ENCODE measurements at places on chromosomes 1 and 21.

GRCh38 chr1:154852845-154853244 lies 17.2 kb downstream of the KCNN3 start:
- DNase-seq: no peak

DNA sequence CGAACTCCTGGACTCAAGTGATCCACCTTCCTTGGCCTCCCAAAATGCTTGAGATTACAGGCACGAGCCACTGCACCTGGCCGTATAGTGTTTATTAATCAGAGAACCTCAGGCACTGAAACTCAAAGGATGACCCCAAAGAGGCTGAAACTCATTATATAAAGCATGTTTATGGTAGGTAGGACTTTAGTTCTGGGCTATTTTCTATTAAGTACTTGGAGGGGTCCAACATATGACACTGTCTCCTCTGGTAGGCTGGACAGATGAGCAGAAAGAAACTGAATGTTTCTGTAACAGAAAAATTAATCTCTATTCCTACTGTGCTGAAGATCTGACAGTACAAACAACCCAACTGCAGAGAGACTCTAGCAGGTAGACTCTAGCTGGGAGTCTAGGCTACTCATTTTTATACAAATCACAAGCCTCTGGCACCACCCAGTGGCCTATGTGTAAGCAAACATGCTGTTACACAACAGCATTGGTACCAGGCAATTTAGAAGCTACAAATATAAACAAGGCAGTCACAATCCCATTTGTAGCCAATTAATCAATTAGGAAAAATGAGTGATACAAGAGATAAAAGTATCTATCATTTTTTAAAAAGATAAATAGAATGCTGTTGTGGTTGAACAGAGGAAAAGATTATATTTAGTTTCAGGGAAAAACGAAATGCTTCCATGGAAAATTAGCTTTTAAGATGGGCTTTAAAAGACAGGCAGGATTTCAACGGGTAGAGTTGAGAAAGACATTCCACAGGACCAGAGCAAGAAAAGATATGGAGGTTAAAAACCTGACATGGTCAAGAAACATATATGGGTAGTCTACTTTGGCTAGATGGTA lies 10.4 kb downstream of the DCAF8 start:
- peak; percentile 64 for DNase-seq

GRCh38 chr1:2871246-2871815 lies 69.8 kb upstream of the TTC34 start:
- DNase-seq: no peak

DNA sequence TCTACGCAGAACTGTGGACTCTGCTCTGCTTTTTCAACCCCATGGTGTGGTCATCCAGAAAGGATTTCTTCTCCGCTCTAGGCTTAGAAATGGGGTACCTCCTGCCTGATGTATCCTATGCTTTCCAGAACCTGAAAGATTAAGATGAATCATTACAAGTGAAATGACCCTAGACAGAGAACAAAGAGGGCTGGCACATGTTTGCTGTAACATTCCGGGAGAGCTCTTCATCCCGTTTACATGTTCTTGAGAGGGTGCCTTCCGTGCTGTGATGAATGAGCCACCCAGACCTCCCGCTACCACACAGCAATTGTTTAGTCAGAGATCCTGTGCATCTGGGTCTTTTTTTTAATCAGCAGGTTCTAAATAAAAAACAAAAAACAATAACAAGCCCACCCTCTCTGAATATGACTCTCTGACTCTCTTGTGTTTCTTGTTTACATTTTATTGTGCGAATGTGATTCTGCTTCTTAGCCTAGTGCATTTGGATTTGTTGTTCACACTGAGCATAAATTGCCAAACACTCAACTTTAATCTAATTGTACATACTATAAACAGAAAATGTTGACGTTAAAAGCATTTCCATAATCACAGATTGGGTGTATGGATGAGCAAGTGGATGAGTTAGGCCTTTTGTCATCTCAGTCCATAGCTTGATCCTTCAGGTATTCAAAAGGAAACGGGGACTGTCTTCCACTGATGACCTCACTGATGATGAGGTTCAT lies 87.1 kb downstream of the GPR88 start:
- no peak for DNase-seq

GRCh38 chr1:44089371-44090048 lies 29.1 kb upstream of the KLF17 start:
- DNase-seq: no peak

DNA sequence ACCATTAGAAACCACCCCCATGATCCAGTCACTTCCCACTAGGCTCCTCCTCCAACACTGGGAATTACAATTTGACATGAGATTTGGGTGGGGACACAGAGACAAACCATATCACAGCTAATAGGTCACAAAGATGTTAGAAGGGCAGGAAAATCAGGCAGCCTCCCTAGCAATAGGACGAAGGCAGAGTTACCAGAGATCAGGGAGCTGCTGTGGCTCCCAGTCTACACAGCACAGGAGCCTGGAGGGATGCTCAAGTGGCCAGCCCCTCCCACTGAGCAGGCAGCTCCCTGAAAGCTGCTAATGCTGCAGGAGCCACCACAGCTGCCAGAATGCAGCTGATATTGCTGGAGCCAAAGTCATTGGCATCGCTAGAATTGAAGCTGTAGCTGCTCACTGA lies 51.0 kb downstream of the CR1L start:
- no peak for DNase-seq

DNA sequence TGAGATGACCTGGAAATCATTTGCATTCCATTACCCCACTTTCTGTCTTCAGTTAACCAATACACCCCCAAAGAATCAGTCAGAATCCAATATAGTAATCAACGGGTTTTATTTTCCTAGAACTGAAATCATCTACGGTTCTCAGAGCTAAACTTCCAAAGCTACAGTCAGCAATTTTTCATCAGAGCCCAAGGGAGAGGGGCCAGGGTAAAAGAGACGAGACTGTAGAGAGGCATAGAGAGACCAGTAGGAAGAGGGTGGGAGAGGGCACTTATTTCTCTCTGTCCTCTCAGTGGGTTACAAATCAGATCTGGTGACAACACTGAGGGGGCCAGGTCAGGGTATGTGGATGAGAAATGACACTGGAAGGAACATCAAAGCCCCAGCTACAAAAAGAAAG lies 1.1 kb upstream of the MRPL24 start:
- no peak for DNase-seq

- no peak for DNase-seq
These were observed 121.2 kb upstream of the TNR start for GRCh38 chr1:175864625-175865024.

GRCh38 chr1:225440380-225441221 lies 12.8 kb upstream of the LBR start:
- DNase-seq: no peak

GRCh38 chr1:98920441-98921110 lies 84.1 kb downstream of the PLPPR5 start:
- no peak for DNase-seq

- no peak for DNase-seq
These were observed 34.5 kb upstream of the DIPK1A start for GRCh38 chr1:92995441-92996430.

- DNase-seq: no peak
These were observed 243.2 kb upstream of the NR5A2 start for GRCh38 chr1:199784138-199784895.

GRCh38 chr1:21669258-21670058 lies at the start of gene RAP1GAP:
RAP1GAP (minus strand) TSS chr1:21669357; CDS start chr1:21620032, 49,325 bp downstream.
- DNase-seq: peak; percentile 48

DNA sequence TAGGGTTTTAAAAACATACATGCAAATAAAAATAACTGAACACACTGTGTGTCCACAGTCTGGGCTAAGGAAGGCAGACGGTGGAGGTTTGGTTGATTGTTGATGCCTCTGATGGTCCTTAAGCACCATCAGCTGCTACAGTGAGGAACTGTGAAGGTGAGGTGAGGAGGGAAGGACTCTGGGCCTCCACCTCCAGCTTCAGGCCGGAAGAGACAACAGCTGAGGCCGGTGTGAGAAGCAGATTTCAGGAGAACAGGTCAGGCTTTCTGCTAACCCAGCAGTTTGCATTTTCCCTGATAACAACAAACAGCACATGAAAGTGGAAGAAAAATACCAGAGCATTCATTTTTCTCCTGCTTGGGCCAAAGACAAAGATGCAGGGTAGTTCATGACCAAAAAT lies 189.9 kb upstream of the AJAP1 start:
- DNase-seq: no peak

DNA sequence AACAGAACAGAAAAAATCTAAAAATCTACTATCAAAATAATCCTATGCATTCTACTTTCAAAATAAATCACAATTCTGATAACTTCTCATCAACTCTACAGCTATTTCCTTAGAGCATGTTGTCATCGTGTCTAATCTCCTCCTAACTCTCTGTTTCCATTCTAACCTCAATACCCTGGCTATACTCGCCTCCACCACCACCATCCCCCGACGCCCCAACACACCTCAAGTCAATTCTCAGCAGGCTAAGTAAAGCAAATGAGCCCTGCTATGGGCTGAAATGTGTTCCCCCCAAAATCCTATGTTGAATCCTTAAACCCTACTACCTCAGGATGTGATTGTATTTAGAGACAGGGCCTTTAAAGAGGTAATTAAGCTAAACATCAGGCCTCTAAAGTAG lies 34.6 kb downstream of the NRDC start:
- DNase-seq: no peak

- DNase-seq: no peak
These were observed 9.2 kb upstream of the C1orf141 start for GRCh38 chr1:67143966-67144365.

GRCh38 chr1:95232646-95233318 lies 1.2 kb upstream of the RWDD3 start:
- DNase-seq: no peak

GRCh38 chr1:39427912-39428311 lies 63.5 kb upstream of the BMP8A start:
- DNase-seq: no peak

- no peak for DNase-seq
These were observed at the start of gene LIN28A for GRCh38 chr1:26410706-26411623. LIN28A (plus strand) TSS chr1:26410817; CDS start chr1:26410892, 75 bp downstream.

GRCh38 chr21:45022348-45022675 lies 52.1 kb upstream of the ADARB1 start:
- no peak for DNase-seq

- DNase-seq: no peak
These were observed 2.4 kb upstream of the DHDDS start for GRCh38 chr1:26429721-26430120.

DNA sequence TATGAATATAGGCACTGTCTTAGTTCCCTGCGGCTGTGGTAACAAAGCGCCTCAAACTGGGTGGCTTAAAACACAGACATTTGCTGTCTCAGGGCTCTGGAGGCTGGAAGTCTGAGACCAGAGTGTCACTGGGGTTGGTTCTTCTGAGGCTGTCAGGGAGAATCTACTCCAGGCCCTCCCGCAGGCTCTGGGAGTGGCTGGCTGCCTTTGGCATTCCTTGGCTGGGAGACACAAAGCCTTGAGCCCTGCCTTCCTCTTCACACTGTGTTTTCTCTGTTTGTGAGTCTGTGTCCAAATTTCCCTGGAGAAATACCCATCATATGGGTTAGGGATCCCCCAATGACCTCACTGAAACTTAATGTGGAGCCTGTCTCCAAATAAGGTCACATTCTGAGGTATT lies 38.5 kb downstream of the B3GALT5 start:
- DNase-seq: no peak

DNA sequence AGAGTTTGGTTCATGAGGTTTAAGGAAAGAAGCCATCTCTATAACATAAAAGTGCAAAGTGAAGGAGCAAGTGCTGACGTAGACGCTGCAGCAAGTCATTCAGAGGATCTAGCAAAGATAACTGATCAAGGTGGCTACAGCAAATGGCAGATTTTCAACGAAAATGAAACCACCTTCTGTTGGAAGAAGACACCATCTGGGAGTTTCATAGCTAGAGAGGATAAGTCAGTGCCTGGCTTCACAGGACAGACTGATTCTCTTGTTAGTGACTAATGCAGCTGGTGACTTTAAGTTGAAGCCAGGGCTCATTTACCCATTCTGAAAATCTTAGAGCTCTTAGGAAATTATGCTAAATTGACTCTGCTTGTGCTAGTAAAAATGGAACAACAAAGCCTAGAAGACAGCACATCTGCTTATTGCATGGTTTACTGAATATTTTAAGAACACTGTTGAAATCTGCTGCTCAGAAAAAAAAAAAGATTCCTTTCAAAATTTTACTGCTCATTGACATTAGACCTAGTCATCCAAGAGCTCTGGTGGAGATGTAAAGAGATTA lies 10.5 kb downstream of the MAEL start:
- DNase-seq: no peak

DNA sequence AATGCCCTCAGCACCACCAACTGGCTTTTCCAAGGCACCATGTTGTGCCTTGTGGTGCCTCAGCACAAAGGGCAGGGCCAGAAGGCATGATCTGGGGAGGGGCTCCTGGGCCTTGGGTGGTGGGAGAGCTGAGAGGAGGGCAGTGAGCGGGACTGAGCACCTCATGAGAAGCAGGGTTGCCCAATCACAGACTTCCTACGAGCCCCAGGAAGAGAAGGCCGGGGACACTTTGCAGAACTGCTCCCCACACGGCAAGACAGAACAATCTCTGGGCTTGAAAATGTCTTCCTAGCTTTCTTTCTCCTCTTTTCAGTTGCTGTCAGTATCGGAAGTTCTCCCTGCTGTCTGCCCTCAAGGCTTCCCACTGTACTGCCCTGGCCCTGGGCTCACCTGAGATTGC lies 6.8 kb downstream of the KCNJ10 start:
- no peak for DNase-seq

DNA sequence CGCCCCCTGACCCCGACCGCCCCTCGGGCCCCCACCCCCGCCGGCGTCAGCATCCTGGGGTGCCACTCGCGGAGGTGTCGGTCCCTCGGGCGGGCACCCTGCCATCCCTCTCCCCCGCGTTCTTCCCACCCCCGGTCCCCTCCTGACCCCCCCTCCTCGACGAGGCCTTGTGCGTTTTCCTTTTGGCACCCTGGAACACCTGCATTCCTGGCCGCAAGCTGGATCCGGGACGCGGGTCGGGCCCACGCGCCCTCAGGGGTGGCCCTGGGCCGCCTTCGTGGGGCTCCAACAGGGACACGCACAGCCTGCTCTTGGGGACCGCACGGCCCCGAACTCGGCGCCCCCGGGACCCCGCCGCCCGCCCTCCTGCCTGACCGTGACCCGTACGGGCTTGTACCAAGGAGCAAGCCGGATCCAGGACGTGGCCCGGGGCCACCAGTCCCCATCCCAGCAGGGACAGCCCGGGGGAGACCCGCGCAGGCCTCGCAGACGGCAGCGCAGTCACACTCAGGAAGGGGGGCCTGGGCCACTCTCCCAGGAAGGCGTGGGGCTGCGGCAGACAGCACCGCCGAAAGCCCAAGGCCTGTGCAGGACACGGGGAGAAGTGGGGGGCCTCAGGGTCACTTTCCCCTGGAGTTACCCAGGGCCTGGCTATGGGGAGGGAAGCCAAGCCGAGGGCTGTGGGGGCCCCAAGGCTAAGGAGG lies 579 bp upstream of the SLC19A1 start:
- no peak for DNase-seq

DNA sequence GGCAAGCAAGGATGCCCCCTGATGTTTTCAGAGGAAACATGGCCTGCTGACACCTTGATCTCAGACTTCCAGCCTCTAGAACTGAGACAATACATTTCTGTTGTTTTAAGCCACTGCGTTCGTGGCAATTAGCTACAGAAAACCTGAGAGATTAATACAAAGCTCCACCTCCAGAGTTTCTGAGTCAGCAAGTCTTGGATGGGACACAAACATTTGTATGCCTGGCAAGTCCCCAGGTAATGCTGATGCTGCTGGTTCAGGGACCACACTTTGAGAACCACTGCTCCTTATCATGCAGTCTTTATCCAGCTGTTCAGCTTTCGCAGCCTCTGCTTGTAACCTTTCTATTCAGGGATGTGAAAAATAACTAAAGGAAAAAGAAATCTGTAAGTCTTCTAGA lies 565.7 kb upstream of the PLXNA2 start:
- no peak for DNase-seq

Data from NCI-H1092 (cell line).